ENCODE measurements at places on chromosomes 7 and 10. TPM values are rescaled to one million over a fixed set of nuclear protein-coding genes. Genes with fewer than 3 reads are reported as not detected.

- no peaks in the 10 kb centered on the region for H3K4me1 ChIP-seq
- H3K4me3 ChIP-seq = no peak overlapping the region
- no peaks in the 10 kb centered on the region for H3K27me3 ChIP-seq
Observed at GRCh38 chr7:857661-858060, 18.7 kb upstream of the GET4 start.

DNA sequence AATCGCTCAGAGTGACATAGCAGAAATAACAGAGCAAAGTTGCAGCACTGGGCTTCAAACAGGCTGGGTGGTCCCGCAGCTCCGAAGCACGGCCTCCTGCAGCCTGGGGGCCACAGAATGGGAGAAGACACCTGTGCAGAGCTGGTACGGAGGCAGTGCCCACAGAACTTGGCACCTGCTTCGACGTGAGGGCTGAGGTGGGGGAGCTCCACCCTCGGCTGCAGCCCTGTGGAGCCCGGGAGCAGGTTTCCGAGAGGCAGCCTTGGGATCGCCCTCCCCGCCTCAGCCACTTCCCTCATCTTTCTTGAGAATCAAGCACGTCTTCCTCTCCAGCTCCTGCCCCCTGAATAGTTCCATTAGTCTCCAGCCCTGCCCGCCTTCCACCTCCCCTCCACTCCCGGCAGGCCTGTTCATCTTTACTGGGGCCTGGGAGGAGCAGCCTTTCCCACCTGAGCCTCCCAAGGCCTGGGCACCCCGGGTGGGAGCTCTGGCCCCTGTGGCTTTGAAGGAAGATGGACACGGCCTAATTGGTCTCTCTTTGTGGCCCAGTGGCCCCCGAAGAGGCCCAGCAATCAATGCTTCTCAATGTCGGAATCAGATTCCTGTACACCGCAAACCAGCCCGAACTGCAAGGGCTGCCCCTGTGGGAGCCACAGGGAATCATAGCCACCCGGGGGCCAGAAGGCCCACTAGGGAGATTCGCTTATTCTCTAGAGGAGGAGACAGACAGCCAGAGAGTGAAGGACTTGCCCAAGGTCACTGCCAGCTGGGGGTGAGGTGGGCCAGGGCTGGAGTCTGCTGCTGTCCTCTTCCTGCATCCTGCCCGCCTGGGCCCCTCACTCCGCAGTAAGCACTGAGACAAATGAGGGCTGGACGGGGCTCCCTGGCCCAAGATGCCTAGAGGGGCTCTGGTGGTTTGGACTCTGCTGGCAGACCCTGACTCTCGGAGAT lies 17.0 kb upstream of the PCBD1 start:
- H3K36me3 ChIP-seq = no peaks in the 10 kb centered on the region
- peaks cover 7% of the 10 kb centered on the region for H3K4me1 ChIP-seq
- H3K27ac ChIP-seq = no peak overlapping the region

MMRN2 gene
- 30.8 TPM for total RNA-seq

C10orf90 gene
- 2.6 TPM for total RNA-seq

DNA sequence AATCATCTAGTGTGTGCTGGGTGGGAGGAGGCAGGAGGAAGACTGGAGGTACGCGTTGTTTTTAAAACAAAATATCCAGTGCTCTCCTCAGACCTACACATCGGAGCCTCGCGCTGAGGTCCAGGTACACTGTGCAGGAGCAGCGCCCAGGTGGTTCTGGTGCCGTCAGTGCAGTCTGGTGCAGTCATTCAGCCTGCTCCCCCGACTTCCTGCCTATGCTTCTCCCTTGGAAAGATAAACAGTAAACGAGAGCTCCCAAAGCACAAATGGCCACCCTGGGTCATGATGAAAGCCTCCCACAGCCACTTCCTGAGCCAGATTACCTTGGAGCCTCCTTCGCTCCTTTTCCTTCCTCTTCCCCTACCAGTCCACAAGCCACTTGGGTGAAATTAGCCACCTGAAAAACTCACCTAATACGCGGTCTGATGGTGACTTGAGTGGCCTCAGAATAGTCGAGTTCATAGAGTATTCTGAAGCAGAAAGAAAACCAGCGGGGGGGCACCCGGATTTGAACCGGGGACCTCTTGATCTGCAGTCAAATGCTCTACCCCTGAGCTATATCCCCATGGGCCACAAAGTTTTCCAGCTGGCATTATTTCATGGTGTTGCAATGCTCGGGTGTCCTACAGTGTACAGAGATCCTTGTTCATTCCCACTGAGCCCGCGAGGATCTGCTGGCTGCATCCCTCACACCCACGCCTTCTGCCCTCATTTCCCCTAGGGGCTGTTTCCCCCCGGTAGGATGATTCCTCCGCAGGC lies 82.5 kb downstream of the ZNF467 start:
- DNase-seq = peak; percentile 9
- H3K4me3 ChIP-seq = no peak overlapping the region
- peaks cover 5% of the 10 kb centered on the region for H3K4me1 ChIP-seq
- no peak overlapping the region for H3K27ac ChIP-seq
- peaks cover 18% of the 10 kb centered on the region for H3K27me3 ChIP-seq

DNA sequence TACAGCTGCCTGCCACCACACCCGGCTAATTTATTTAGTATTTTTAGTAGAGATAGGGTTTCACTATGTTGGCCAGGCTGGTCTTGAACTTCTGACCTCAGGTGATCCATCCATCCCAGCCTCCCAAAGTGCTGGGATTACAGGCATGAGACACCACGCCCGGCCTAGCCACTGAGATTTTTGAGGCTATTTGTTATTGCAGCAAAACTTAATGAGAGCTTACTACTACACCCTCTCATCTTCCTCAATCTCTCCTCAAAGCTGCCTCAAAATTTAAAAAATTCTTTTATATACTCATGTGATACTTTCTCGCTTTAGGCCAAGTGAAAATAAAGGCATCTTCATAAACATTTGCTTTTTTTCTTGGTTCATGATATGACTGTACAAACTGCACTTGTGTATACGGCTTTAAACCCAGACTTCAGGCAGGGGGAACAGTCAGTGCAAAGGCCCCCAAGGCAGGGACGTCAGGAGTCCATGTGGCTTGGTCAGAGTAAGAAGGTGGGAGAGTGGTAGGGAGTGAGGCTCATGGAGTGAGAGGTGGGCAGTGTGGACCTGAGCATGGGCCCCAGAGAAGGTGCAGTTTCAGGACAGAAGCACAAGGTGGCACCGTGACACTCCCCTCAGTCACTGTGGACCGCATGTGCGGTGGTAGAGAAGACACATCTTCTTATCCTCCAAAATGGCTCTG lies 55.5 kb downstream of the SYPL1 start:
- no peak overlapping the region for H3K27ac ChIP-seq
- DNase-seq = peak; percentile 74
- H3K27me3 ChIP-seq = no peaks in the 10 kb centered on the region
- H3K4me3 ChIP-seq = no peak overlapping the region
- H3K4me1 ChIP-seq = peaks cover 18% of the 10 kb centered on the region

GRCh38 chr10:75117995-75118394 lies 6.5 kb downstream of the SAMD8 start:
- no peaks in the 10 kb centered on the region for H3K36me3 ChIP-seq
- no peaks in the 10 kb centered on the region for H3K27me3 ChIP-seq
- DNase-seq = no peak

GRCh38 chr7:111633878-111634277 lies 71.6 kb upstream of the IMMP2L start:
- no peak for DNase-seq
- no peaks in the 10 kb centered on the region for H3K4me1 ChIP-seq
- H3K4me3 ChIP-seq = no peak overlapping the region
- H3K27ac ChIP-seq = no peak overlapping the region
- no peaks in the 10 kb centered on the region for H3K27me3 ChIP-seq

- peaks cover 17% of the 10 kb centered on the region for H3K4me1 ChIP-seq
- H3K27me3 ChIP-seq = no peaks in the 10 kb centered on the region
- H3K4me3 ChIP-seq = no peak within 1 kb of the TSS
- DNase-seq = peak; percentile 80
- H3K36me3 ChIP-seq = no peaks in the 10 kb centered on the region
Observed at GRCh38 chr7:56092789-56093531, at the start of gene PHKG1. TSS of gene PHKG1 (minus strand) at chr7:56092952. CDS start at chr7:56088941, 4,011 bp downstream.

DNA sequence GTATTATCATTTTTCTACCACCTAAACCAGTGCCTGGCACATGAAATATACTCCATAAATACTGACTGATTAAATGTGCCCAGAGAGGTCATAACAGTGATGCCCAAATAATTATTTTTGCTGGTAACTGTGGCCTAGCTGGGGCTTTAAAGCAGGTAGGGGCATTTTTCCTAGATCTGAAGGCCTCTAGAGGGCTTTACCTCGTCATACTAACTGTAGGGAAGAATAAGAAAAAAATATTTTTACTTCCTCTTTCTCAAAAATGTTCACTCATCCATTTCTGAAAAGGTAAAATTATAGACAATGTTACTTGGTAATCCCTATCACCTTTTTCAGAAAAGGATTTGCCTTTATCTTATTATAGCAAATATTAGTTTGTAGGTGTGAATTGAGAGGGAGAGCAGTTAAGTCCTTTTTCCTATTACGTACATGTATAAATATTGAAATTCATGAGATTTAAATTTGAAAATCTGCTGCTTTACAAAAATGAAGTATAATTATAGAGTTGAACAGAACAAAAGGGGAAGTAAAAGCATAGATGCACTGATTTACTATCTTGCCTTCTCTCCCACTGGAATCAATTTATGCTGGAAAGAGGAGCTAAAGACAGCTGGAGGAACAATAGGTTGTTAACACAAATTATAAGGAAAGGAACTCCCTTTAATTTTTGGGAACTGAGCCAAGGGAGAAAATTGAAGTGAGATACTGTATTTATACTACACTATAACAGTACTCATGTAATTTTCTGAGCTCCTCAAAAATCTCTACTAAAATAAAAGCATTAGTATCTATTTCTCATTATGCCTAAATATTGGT lies 71.5 kb upstream of the NOBOX start:
- no peaks in the 10 kb centered on the region for H3K27me3 ChIP-seq
- no peaks in the 10 kb centered on the region for H3K36me3 ChIP-seq
- DNase-seq = no peak
- no peak overlapping the region for H3K27ac ChIP-seq
- no peaks in the 10 kb centered on the region for H3K4me1 ChIP-seq

STEAP4 gene
- 162 TPM for total RNA-seq

- H3K4me3 ChIP-seq = no peak overlapping the region
- no peaks in the 10 kb centered on the region for H3K27me3 ChIP-seq
- H3K36me3 ChIP-seq = peaks cover 7% of the 10 kb centered on the region
- H3K4me1 ChIP-seq = peaks cover 60% of the 10 kb centered on the region
Observed at GRCh38 chr10:86871563-86872183, 85.7 kb downstream of the MMRN2 start.

GRCh38 chr7:36260481-36260880 lies 107.4 kb downstream of the EEPD1 start:
- peaks cover 35% of the 10 kb centered on the region for H3K4me1 ChIP-seq
- DNase-seq = no peak
- H3K27ac ChIP-seq = no peak overlapping the region
- no peak overlapping the region for H3K4me3 ChIP-seq
- no peaks in the 10 kb centered on the region for H3K27me3 ChIP-seq

- no peaks in the 10 kb centered on the region for H3K27me3 ChIP-seq
- no peak for DNase-seq
- H3K27ac ChIP-seq = no peak overlapping the region
- H3K4me1 ChIP-seq = no peaks in the 10 kb centered on the region
Observed at GRCh38 chr7:80873140-80873539, 45.7 kb downstream of the SEMA3C start.

GNGT1 gene
- not detected for total RNA-seq

- DNase-seq = peak; percentile 50
- H3K4me1 ChIP-seq = peaks cover 7% of the 10 kb centered on the region
- H3K27ac ChIP-seq = no peak overlapping the region
- H3K27me3 ChIP-seq = peaks cover 4% of the 10 kb centered on the region
- H3K4me3 ChIP-seq = no peak overlapping the region
Observed at GRCh38 chr7:151017953-151018420, 6.3 kb downstream of the ATG9B start.

PNLIPRP2 gene
- not detected for total RNA-seq

DNA sequence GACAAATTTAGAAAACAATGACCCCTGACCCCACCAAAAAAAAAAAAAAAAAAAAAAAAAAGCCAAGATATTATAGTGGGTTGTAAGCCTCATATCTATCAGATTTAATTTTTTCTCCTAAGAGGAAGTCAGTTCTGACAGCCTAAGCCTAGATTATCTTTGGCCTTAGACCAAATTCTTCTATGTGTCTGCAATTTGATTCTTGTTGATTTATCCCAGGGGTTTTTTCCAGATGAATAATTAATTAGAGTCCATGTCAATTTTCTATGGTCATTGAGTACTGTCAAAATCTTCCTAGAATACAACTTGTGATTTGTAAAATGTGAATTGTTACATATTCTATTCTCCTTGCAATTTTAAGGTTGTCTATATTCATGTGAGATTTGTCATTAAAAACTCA lies 151.6 kb upstream of the CACNA2D1 start:
- no peak for DNase-seq
- H3K27ac ChIP-seq = no peak overlapping the region
- no peaks in the 10 kb centered on the region for H3K4me1 ChIP-seq
- no peaks in the 10 kb centered on the region for H3K27me3 ChIP-seq

- no peak for DNase-seq
- H3K27ac ChIP-seq = no peak overlapping the region
- no peaks in the 10 kb centered on the region for H3K27me3 ChIP-seq
- no peaks in the 10 kb centered on the region for H3K36me3 ChIP-seq
- peaks cover 4% of the 10 kb centered on the region for H3K4me1 ChIP-seq
- H3K4me3 ChIP-seq = no peak overlapping the region
Observed at GRCh38 chr10:59757966-59758365, 4.7 kb upstream of the MRLN start.

DNA sequence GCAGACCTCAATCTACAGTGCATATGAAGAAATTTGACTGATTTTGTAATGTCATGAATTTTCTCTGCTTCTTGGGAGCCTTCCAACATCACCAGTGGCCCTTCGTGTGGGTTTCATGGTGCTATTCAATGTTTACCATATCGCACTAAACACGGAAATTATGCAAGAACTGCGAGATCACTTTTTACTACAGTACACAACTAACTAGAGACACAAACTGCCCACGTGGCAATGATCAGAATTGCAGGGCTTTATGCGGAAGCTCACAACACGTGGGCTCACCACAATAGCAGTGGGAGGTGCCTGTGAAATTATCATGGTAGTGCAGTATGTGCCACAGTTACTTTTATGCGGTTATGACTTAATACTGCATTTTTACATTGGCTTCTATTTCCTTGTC lies 449.7 kb upstream of the KLF6 start:
- no peaks in the 10 kb centered on the region for H3K36me3 ChIP-seq
- no peaks in the 10 kb centered on the region for H3K27me3 ChIP-seq
- DNase-seq = peak; percentile 11
- H3K27ac ChIP-seq = no peak overlapping the region
- no peaks in the 10 kb centered on the region for H3K4me1 ChIP-seq

GRCh38 chr10:61669161-61669725 lies 6.5 kb downstream of the CABCOCO1 start:
- H3K27me3 ChIP-seq = no peaks in the 10 kb centered on the region
- no peak overlapping the region for H3K27ac ChIP-seq
- no peak for DNase-seq
- H3K4me3 ChIP-seq = no peak overlapping the region

TMEM60 gene
- 16.5 TPM for total RNA-seq

DNA sequence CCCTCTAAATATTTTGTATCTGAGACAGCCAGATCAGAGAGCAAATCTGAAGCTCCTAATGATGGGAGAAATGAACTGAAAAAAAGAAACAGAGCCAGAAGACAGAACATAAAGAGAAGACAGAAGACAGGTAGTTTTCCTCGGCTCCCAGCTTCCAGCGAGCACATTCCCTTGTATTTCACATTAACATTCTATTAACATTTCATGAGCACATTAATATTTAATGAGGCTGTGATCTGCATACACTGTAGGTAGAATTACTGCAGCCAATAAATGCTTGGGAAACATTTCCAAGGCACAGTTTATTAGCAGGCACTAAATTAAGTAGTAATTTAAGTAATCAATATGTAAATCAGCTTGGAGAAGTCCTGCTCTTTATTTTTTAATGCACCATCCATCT lies 349.9 kb downstream of the ELMO1 start:
- no peak overlapping the region for H3K4me3 ChIP-seq
- DNase-seq = no peak
- H3K27ac ChIP-seq = no peak overlapping the region
- H3K36me3 ChIP-seq = peaks cover 7% of the 10 kb centered on the region
- H3K27me3 ChIP-seq = no peaks in the 10 kb centered on the region
- no peaks in the 10 kb centered on the region for H3K4me1 ChIP-seq

MYL10 gene
- not detected for total RNA-seq

All from thyroid gland (tissue), 4 donors.